Daoy (cell line): ENCODE measurements at places on chromosomes 3 and 15. TPM values are rescaled to one million over a fixed set of nuclear protein-coding genes. Genes with fewer than 3 reads are reported as not detected.
A peak's percentile ranks its signal among the peaks of the same experiment; 100 is the strongest.

The TIMP4 gene
- 1.7 and 2.2 TPM in 2 replicates for total RNA-seq

The ACOX2 gene
- total RNA-seq: 0.11 and 4.2 TPM in 2 replicates

DNA sequence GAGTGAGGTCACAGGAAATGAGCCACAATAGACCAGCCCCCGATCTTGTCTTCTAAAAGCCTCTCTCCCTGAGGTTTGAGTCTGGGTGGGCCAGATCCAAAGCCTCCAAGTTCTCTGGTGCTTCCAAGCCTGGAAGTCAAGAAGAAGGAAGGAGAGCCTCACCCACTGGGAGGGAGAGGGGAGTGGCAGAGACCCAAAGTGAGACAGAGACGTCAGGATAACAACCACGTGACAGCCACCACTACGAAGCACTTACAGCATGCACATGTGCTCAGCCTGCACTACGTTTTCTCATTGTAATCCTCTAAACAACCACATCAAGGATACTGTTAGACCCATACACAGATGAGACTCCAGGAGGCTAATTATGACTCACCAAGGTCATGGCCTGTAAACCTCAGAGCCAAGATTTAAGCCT is 197.3 kb upstream of the LINGO1 start:
- DNase-seq: peak; percentile 50

DNA sequence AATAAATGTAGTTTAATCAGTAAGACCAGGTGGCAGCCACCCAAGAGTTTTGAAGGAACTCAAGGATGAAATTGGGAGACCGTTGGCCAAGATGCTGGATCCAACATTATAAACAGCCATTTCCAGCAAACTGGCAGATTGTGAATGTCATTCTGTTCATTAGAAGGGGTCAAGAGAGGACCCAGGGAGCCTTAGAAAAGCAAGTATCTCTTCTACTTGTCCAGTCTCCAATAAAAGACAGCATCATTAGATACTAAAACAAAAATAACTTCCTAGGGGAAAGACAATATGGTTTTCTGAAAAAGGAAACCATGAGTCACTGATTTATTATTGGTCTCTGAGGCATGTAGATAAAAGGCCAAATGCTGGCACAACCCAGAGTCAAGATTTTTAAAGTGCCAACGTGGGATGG is 67.9 kb downstream of the GADL1 start:
- DNase-seq: peak; percentile 1
